Thyroid gland (tissue), 4 donors: ENCODE measurements at places on chromosomes 11 and 22. TPM values are rescaled to one million over a fixed set of nuclear protein-coding genes. Genes with fewer than 3 reads are reported as not detected.
A peak's percentile ranks its signal among the peaks of the same experiment; 100 is the strongest.

Gene LRRC4C
- 10.1 TPM for total RNA-seq

- DNase-seq: peak; percentile 29
Observed at GRCh38 chr22:29377979-29378378, 10.4 kb downstream of the AP1B1 start.

GRCh38 chr11:65773784-65774411 is 6.9 kb downstream of the AP5B1 start:
- no peak for DNase-seq

Gene DCDC1
- 4.4 TPM for total RNA-seq

Gene EHD1
- 57.9 TPM for total RNA-seq

Gene SNX32
- total RNA-seq: 0.45 TPM

Gene OR51G1
- not detected for total RNA-seq

DNA sequence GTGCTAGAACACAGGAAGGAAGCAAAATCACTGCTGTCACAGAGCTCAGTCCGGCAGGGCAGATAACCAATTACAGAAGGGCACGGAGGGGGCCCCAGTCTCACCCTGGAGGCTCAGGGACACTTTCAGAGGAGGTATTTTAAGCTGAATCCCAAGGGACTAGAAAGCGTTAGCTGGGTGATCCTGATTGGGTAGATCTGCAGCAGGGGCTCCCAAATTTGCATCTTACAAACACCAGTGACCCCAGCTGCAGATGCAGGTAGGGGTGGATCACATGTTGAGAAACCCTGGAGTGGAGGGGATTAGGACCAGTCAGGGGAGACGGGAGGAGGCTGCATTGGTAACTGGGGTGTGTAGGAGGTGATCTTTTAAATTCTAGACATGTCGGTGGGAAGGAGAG is 91.4 kb downstream of the CSNK2A3 start:
- no peak for DNase-seq

Gene MMP13
- not detected for total RNA-seq
